ENCODE measurements at places on chromosomes 5 and 9. TPM values are rescaled to one million over a fixed set of nuclear protein-coding genes. Genes with fewer than 3 reads are reported as not detected.

SHB gene
- polyA plus RNA-seq: 17.8 TPM

ZNF367 gene
- polyA plus RNA-seq: 8.2 TPM

SPINK6 gene
- not detected for polyA plus RNA-seq

HOMER1 gene
- polyA plus RNA-seq: 3.8 TPM

TRMO gene
- polyA plus RNA-seq: 19.3 TPM

CMYA5 gene
- polyA plus RNA-seq: 2.3 TPM

RAI14 gene
- 15.8 TPM for polyA plus RNA-seq

GLDC gene
- 13.0 TPM for polyA plus RNA-seq

FOXD4 gene
- 0.42 TPM for polyA plus RNA-seq

AMBP gene
- polyA plus RNA-seq: 3.6 TPM

GABBR2 gene
- 0.69 TPM for polyA plus RNA-seq

UBTD2 gene
- polyA plus RNA-seq: 43.6 TPM

NFIB gene
- 16.6 TPM for polyA plus RNA-seq

CDK5RAP2 gene
- 42.0 TPM for polyA plus RNA-seq

IGIP gene
- 9.4 TPM for polyA plus RNA-seq

TENT4A gene
- 24.7 TPM for polyA plus RNA-seq

KIAA1191 gene
- polyA plus RNA-seq: 116 TPM

PDLIM4 gene
- 17.9 TPM for polyA plus RNA-seq

Data from large intestine (tissue), 12 donors.